Cardiac muscle cell (in vitro differentiated cells and primary cell): ENCODE measurements at places on chromosomes 5 and 9. TPM values are rescaled to one million over a fixed set of nuclear protein-coding genes. Genes with fewer than 3 reads are reported as not detected.
A peak's percentile ranks its signal among the peaks of the same experiment; 100 is the strongest.

- no peak for DNase-seq
These were observed 177.9 kb upstream of the TUT7 start for GRCh38 chr9:86531971-86532640.

GRCh38 chr9:89810431-89810830, 205.6 kb downstream of the GADD45G start:
- no peak for DNase-seq

GRCh38 chr9:13027879-13028278, 251.6 kb downstream of the MPDZ start:
- no peak for DNase-seq

DNA sequence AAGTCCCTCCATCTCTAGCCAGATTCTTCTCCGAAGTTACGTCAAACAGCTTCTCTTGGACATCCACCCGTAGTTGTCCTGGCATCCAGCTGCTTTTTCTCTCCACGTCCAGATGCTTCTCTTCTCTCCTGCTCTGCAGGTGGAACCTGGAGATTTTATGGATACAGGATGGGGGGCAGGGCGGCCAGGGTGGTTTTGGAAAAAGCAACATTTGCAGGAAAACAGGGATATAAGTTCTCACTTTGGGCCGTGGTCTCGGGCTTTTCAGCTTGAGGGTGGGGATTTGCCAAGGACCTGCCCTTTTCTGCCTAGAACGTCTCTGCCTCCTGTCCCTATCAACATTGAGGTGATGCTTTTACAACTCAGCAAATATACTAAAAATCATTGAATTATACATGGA, 1941.6 kb upstream of the C9orf72 start:
- DNase-seq = no peak

- DNase-seq = peak; percentile 14
These were observed 29.7 kb downstream of the SLC36A1 start for GRCh38 chr5:151477101-151477500.

DNA sequence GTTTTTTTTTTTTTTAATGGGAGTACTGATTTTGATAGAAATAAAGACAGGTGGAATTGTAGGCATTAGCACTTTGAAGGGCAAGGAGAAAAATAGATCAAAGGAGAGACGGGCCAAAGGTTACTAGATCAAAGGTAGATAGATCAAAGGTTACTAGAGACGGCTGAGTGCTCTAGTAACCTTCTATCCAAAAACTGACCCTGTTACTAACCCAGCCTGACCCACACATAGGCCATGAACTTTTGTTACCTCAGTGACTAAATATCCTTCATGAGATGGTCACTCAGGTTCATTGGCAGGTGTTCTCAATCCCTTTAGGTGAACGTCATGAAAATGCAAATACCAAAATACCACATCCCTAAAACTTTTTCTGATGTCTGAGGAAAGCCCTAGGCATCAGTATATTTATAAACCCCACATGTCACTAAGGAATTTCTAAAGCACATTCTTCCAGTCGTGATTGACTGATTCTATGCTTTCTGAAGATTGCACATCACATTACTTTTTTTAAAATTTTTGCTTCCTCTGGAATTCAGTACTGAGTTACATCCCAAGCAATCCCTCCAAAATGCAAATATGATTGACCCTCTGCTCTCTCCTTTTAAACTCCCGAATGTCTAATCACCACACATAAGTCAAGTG, 772.7 kb downstream of the BRINP1 start:
- DNase-seq = no peak

Gene TMEM215
- polyA plus RNA-seq = not detected in 2 replicates

Gene ACOT12
- not detected in 2 replicates for polyA plus RNA-seq

Gene GLDC
- polyA plus RNA-seq = 1.5 and 5.9 TPM in 2 replicates
